ENCODE measurements at places on chromosomes 12 and 14.
A peak's percentile ranks its signal among the peaks of the same experiment; 100 is the strongest.

DNA sequence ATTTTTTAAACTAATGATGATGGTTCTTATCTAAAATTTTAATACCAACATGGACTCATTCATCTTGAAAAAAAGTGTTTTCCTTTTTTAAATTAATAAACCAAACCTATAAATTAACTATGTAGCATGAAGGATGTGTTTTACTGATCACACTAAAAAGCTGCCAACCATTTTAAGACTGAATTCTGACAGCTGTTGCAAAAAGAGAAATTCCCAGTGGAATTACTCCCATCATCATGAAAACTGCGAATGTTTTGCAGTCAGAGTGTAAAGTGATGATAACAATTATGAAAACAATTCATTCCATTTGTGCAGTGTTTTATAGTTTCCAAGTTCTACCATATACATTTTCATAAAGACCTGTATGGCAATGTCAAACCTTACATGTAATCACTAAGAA lies 232.8 kb downstream of the SLC2A13 start:
- DNase-seq = no peak

DNA sequence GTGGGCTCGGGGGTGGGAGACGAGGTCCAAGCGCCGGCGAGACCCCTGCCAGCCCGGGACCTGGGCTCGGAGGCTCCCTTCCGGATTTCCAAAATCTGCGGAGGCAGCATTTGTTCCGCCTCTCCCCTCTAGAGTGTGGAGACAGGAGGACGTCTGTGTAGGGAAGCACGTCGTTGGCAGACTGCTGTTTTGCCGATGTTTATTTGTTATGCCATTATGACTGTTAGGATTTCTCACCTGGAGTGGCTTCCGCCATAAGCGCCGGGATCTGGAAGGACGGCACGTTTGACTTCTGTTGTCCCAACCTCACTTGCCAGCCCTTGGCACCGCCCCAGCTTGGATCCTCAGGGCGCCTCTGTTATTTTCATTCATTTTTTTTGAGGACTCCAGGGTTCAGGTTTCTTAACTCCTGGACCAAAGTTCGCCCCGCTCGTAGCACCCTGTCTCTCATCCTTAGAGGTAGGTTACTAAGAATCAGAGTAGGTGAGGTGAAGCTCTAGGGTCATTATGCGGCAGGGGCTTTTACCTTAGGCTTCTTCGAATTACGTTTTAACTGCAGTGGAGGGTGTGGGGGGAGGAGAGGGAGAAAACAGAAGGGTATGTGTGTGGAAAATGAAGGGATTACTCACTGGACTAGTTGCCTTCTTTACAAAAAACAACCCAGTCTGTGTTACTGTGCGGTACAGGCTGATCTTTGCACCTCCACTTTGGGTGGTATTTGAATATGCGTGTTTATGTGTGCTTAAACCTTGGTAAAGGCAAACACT lies 547 bp upstream of the PYGL start:
- peak; percentile 17 for DNase-seq

- no peak for DNase-seq
These were observed 24.3 kb downstream of the VRK1 start for GRCh38 chr14:96821501-96821900.

GRCh38 chr14:61153914-61154545 lies 127.1 kb downstream of the TMEM30B start:
- DNase-seq = no peak

DNA sequence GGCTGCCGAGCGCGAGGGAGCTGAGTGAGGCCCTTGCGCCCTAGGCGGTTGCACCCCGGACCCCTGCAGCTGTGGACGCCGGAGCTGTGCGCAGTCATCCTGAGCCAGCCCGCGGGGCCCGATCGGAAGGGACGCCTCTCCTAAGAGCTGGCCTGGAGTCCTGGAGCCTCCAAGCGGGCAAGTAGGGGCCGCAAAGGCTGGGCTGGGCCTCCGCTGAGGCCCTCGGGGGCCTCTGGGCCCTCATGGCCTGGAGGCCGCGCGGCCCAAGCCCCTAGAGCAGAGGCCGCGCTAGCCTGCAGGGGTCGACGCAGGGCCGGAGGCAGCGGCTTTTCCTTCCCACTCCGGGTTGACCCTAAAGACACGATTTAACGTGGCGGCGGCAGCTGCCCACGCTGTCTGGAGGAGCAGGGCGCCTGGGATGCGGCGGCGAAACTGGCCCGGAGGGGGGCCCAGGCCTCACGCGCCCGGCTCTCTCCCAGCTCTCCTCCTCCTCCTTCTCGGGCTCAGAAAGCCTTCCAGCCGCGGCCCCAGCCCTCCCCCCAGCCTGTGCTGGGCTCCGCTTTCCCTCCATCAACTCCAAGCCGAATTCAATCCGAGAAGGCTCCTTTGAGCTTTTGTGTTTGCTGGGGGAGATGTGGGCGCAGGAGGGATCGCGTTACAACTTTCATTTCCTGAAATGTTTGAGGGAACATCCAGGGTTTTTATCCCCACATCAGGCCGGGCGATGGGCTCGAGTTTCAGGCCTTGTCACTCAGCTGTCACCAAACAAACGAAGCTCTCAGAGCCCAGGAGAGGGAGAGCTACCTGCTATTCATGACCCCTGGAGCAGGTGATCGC lies 11.6 kb downstream of the SIX1 start:
- DNase-seq = no peak

GRCh38 chr14:24894583-24895242 lies 155.2 kb downstream of the STXBP6 start:
- DNase-seq = no peak

DNA sequence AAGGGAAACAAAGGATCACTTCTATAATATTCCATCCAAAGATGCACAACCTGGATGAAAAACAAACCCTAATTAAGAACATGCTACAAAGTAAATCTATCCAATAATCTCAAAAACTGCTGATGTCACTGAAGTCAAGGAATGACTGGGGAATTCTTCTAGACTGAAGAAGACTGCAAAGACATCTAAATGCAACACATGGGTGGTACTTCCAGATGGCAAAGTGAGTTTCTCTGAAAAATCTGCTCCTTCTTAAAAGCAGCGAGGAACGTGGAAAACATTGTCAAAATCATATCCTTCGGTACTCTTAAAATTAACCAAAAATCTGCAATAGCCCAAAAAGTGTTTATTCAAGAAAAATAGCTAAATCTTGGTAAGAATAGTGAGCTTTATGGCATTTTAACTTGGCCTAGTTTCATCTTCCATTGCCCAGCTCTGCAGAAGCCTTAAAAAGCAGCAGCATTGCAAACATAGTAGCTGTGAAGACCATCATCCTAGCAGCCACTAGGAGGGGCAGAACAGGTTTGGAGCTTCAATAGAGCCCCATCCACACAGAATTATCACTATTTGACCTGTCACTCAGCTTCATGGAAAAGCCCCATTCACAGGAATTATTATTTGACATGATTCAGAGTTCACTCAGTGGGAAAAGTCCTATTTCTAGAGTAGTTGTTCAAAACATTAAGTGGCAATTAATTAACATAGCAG lies 7.4 kb downstream of the CLEC14A start:
- no peak for DNase-seq

GRCh38 chr12:76863005-76863670 lies 15.7 kb downstream of the CSRP2 start:
- DNase-seq = no peak

DNA sequence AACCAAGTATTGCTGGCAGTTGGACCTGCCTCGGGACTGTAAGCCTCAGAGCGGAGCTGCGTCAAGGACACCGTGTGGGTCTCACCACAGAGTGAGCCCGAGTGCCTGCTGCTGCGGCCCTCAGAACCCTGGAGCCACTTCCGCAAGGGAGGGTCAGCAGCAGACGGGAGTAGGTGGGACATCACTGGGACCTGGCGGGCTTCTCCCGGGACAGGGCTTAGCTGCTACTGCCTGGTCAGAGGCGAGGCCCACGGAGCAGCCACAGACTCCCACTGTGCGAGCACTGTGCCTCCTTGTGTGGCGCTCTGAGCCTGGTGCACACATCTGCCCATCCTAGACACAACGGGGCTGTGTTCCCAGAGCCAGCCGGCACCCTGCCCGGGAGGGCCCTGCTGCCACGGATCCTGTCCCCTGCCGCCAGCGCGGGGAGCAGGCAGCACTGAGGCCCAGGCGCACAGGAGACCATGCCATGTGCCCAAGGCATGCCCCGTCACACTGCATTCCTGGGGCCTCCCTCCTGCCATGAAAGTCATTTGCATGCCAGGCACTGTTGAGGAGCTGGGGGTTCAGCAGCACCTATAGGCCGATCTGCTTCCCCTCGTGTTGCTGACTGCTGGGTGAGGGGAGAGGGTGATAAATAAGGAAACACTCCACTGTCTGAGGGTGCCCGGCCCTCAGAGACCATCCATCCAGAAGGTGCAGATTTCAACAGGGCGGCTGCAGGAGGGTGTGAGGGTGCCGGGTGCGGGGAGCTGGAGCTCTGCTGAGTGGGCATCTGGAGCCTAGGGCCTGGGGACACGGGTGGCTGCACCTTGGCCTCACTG lies 10.0 kb downstream of the HIP1R start:
- peak; percentile 97 for DNase-seq

DNA sequence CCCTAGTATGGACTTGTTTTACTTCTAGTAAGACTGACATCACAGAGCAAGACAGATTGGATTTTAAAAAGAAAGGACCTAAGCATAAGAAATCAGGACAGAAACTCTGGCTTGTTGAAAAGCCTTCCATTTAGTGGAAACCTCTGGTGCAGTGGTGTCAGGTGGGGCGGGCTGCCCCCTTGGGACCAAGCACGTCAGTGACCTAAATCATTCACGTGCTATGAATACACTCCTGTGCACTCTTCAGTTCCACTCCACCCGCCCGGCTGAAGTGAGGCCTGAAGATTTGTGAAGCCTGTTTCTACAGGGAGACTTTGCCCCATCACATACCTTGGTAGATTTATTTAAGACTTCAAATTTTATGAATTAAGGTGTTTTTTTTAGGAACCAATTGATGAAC lies 58.2 kb upstream of the STRN3 start:
- no peak for DNase-seq
